PC-3 (cell line): ENCODE measurements at places on chromosomes 11 and 22.

GRCh38 chr11:44067266-44067665 is 1.2 kb downstream of the ACCS start:
- DNase-seq: no peak
- H3K27ac ChIP-seq: no peak overlapping the region
- peak overlapping the region; percentile 84; the same call in 1 of the 2 replicates for H3K4me3 ChIP-seq
- no peaks in the 10 kb centered on the region for H3K27me3 ChIP-seq

DNA sequence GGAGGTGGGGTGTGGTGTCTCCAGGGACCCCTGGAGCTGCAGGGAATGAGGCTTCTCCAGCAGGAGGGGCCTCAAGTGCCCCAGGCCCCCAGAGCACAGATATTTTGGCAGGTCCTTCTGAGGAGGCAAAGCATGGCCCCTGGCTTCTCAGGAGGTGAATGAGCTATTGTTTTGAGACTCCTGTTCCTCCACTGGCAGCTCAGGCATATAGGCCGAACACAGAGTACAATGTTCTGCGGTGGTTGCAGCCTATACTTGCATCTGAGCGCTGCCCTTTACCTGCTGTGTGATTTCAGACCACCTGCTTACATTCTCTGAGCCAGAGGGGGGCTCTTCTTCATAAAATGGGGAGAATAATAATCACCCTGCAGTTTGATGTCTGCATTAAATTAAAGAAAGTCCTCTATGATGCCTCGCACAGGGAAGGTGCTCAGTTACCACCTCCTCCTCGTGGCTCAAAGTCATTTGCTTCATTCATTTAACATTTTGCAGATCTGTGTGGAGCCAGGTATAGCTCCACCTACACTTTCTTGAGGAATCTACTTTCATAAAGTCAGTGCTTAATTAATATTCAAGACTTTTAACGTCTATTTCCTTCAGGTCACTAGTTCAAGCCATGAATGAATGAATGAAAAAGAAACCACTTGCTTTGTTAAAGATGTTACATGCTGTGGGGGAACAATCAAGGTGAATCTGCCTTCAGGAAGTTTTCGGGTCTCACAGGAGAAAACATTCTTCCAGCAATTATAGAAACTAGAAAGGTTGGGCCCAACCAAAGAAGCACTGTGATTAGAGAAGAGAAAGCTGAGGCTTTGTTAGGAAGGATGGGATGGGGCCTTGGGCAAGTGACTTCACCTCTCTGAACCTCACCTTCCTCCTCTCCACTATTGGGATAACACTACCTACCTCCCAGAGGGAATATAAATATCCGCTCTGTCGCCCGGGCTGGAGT is 68.4 kb downstream of the ADAMTS15 start:
- H3K4me1 ChIP-seq: peaks cover 25% of the 10 kb centered on the region
- no peak for DNase-seq
- no peak overlapping the region for H3K4me3 ChIP-seq
- no peaks in the 10 kb centered on the region for H3K36me3 ChIP-seq
- no peaks in the 10 kb centered on the region for H3K27me3 ChIP-seq

DNA sequence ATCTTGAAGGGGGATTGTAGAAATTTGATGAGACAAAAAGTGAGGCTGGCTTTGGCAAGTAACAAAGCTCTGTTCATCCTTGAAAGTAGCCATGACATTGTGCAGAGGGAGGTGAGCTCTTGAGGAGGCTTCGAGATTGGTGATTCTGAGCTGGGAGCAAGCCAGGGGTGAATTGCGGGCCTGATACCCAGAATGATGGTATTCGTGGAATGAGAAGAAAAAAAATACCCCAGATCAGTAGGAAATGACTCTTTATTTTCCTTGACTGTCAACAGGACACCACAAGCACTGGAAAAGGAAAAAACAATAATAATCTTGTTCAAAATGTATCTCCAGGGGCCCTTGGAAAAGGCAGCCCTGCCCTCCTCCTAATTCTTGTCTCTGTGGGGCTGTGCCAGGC is 62.7 kb downstream of the TSPAN18 start:
- H3K27me3 ChIP-seq: peaks cover 40% of the 10 kb centered on the region
- H3K36me3 ChIP-seq: no peaks in the 10 kb centered on the region
- no peak for DNase-seq
- H3K27ac ChIP-seq: no peak overlapping the region
- H3K4me3 ChIP-seq: no peak overlapping the region

- H3K27me3 ChIP-seq: no peaks in the 10 kb centered on the region
- no peaks in the 10 kb centered on the region for H3K4me1 ChIP-seq
- DNase-seq: no peak
- H3K27ac ChIP-seq: no peak overlapping the region
- H3K36me3 ChIP-seq: peaks cover 23% of the 10 kb centered on the region; the same call in 1 of the 2 replicates
- no peak overlapping the region for H3K4me3 ChIP-seq
Observed at GRCh38 chr22:31099841-31100761, 7.3 kb downstream of the SELENOM start.
